ENCODE measurements at places on chromosomes 4 and X.

GRCh38 chr4:107292979-107293378 is 256.9 kb upstream of the DKK2 start:
- DNase-seq = no peak

DNA sequence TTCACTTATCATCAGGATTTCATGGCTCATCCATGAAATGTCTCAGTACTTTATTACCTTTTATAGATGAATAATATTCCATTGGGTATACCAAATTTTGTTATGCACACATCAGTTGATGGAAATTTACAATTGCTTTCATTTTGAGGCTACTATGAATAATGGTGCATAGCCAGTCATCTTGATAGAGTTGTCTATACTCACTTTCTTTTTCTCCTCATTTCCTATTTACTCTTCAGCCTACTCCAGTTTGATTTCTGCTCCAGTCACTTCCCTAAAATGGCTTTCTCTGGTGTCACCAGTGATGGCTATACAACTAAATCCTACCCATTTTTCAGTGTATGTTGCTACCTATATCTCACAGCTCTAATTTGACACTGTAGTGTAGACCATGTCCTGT is 743.5 kb upstream of the MAGEB2 start:
- DNase-seq = no peak

DNA sequence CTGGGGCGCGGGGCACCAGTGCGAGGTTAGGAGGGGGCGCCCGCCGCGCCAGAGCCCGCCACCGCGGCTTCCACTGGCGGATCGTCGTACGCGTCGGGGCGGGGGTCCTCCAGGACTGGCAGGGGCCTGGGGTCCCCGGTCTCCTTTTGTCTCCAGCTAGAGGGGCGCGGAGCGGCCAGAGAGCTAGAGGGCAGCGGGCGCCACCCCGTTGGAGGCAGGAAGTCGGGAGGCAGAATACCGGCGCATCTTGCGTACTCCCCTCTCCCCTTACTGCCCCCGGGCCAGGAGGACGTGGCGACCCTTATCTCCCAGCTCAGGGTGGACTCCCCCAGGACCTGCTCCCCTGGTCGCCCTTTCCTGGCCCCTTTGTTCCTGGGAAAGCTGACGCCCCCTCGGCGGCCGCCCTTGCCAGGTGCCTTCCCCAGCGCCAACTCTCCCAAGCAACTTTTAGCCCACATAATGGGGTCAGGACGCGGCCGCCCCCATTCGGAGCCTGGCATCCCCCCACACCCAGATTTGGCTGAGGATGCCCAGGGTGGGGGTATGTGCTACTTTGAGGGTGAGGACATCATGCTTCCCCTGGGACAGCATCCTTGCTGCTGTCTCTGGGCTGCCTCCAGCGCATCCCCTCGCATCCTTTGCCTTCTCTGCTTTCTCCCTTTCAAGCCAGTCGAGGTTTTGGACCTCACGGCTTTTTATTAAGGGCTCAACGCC is 933 bp downstream of the CNKSR2 start:
- DNase-seq = no peak

GRCh38 chr4:10153161-10153560 is 36.6 kb upstream of the WDR1 start:
- no peak for DNase-seq

DNA sequence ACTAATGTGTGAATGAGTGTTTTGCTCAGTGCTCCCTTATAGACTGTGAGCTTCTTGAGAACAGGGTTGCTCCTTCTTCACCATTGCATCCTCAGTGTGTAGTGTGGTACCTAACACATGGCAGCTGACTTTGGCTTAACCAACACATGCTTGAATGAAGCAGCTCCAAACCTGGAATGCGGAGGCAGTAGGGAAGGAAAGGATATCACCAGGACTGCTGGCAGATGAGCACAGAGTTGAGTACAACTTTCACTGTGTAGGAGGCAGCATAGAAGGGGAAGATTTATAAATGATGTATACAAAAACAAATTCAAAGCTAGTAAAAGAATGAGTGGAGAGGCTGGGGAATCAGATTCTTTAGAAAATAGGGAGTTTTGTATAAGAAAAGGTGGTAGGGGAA is 174.3 kb downstream of the SLIT2 start:
- no peak for DNase-seq

- no peak for DNase-seq
Observed at GRCh38 chr4:114698231-114698630, 99.6 kb downstream of the UGT8 start.

DNA sequence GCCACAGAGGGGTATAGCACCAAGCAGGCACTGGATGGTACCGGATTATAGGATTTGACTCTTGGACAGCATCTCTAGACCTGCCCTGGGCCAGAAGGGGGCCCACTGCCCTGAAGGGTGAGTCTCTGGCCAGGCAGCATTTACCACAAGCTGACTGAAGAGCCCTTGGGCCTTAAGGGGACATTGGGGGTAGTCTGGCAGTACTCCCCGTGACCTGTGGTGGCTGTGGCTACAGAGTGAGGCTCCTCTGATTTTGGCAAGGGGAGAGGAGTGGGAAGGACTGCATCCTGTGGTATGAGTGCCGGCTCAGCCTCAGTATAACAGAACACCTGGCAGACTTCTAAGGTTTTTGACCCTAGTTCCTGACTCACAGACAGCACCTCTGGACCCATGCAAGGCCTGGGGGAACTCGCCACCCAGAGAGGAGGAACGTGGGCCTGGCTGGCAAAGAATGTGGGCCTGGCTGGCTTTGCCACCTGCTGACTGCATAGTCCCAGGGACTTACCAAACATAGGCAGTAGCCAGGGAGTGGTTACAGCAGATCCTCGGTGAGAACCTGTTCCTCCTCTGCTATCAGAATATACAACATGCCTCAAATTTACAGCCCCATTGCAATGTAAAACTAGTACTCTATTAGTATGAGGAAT is 48.1 kb downstream of the ABCB7 start:
- DNase-seq = no peak

DNA sequence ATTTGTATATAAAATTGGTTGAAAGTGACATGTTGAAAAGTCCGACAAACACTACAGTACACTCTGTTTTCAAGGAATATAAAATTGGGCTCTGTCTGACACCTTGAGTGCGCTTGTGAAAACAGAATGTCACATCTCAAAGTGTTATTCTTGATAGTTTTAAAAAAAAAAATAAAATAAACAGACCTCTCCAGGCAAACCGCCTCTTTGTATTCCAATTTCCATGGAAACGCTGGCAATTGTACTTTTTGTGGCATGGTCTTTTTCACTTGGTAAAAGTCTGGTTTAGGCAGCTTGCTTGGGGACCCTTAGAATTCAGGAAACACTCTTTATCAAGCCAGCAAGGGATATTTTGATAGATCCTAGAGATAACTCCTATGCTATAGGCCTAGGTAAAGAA is 302.5 kb downstream of the RAB28 start:
- no peak for DNase-seq

GRCh38 chr4:16503421-16504100 is 277.3 kb upstream of the TAPT1 start:
- no peak for DNase-seq

DNA sequence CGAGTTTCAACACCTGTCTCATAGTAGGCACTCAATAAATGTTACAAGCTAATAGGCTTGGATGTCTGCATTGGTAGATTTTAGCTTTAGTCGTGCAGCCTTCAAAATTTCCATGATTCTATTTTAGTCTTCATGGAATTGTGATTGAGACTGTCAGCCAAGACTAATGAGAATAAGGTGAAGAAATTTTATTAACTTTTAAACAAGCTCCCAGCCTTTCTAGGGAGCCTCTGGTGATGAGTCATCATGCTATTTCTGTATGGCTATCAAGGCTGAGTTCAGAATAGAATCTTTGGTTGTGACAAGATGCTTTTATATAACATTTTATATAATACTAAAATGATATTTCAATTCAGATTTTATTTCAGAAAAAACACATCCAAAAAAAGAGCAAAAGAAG is 685.8 kb downstream of the GABRG1 start:
- DNase-seq = no peak

Data from stimulated activated CD8-positive, alpha-beta memory T cell treated with anti-CD3 and anti-CD28 coated beads, Interleukin-7, amount 100 ng/mL, for 1 hour (primary cell).